Stimulated activated CD4-positive, alpha-beta T cell treated with anti-CD3 and anti-CD28 coated beads, Interleukin-15, amount 100 ng/mL, for 1 hour (primary cell): ENCODE measurements at places on chromosomes 12 and 14.

DNA sequence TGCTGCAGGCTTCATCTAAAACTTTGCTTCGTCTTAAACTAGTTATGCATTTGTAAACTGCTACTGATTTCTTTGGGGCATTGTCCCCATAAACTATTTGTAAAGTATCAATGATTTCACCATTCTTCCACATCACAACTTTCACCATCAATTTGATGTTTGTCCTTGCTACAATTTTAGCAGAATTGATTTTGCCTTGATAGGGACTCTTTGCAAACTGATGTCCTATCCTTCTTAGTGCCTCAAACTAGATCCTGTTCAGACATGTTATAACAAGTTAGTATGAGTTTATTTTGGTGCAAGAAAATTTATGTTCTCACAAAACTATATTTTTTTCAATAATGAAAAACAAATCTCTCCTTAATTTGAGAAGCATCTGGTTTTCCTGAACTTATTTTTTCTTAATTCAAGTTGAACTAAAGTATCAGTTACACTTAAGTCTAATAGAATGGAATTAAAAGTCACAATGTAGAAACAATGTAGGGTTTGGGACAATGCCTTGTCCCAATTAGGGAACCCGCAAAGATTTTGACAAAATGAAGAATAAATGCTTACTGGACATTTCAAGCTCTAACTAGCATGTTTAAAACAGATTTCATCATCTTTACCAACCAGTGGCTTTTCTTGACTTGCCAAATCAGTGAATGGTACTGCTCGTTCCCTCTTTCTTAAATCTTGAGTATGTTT lies 10.1 kb upstream of the ARID4A start:
- no peak for DNase-seq

- DNase-seq = peak; percentile 58
Observed at GRCh38 chr14:73758392-73759182, 44.4 kb upstream of the PNMA1 start.

GRCh38 chr14:99038431-99038820 lies 233.6 kb downstream of the BCL11B start:
- no peak for DNase-seq

DNA sequence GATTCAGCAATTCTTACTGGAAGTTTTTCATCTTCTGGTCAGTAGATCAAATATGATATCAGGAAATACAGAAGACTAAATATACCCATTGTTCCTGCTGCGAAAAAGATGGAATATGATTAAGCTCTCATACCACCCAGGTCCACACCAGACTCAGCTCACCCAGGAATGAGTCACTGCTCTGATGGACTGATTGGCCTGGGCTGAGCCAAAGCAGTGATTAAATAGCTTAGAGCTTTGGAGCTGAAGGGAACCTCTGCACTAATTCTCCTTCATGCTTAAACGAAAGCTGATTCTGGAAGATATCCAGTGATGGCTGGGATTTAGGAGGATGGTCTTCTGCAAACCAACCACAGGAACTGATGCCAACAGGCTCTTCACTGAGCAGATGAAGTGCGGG lies 62.0 kb upstream of the SYT1 start:
- DNase-seq = no peak

DNA sequence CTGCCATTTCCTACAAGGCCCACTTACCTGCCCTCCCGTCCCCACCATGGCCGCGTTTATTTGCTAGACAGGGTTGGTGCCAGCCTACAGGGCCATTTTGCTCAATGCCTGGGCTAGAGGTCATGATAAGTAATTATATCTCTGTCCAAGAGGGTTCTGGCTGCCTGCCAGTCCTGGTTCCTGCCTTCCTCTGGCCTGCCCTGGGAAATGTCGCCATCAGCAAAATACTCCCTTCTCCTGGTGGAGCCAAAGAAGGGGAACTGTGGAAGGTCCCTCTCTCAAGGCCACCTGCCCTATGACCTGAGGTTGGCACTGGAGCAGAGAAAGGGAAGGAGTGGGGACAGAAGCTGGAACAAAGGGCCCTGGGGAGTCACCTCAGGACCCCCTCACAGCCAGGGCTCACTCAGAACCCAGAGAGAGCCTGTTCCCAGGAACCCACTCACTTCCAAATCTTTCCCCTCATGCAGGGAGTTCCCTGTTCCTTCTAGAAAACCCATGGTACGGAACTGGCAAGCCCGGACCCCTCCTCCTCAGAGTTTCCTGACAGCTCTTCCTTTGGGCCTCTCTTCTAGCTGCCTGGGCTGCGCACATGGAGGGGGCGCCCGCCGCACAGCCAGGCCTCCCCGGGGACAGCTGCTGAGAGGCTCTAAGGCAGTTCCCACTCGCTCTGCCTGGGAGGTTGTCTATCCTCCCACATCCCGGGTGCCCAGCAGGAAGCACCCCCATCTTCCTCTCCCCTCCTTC lies 280.5 kb downstream of the DPF3 start:
- DNase-seq = no peak

GRCh38 chr12:1573960-1574864 lies 20.2 kb downstream of the FBXL14 start:
- no peak for DNase-seq

- no peak for DNase-seq
Observed at GRCh38 chr12:96375841-96376604, 24.2 kb downstream of the CDK17 start.

GRCh38 chr12:26028953-26029735 lies 70.7 kb downstream of the RASSF8 start:
- DNase-seq = no peak

GRCh38 chr14:21997300-21997699 lies 323.7 kb upstream of the OR4E1 start:
- DNase-seq = no peak

- peak; percentile 92 for DNase-seq
Observed at GRCh38 chr12:120194534-120195395, at the start of gene GCN1. Gene GCN1, minus strand, starts transcription at chr12:120194715. Its CDS starts 18 bp downstream, at chr12:120194697.

GRCh38 chr14:33287189-33287588 lies 348.5 kb downstream of the NPAS3 start:
- no peak for DNase-seq

DNA sequence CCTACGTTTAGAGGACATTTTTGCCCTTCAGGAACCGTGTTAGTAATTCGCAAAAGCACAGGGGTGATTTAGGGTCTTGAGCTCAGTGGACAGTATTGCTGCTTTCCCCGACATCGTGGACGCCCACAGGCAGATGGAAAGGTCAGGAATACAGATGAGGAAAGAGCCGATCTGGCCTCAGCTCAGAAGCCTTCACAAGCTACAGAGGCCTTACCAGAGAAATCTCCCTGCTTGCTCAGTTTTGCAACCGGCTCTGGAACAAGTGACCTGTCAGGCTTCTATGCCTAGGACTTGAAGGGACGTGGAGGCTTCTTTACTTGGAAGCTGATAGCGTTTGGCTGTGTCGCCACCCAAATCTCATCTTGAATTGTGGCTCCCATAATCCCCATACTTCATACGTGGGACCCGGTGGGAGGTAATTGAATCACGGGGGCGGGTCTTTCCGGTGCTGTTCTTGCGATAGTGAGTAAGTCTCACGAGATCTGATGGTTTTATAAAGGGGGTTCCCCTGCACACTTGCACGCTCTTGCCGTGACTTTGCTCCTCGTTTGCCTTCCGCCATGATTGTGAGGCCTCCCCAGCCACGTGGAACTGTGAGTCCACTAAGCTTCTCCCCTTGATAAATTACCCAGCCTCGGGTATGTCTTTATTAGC lies 332.5 kb downstream of the MED13L start:
- no peak for DNase-seq
